Renal pelvis (tissue), 12 donors: ENCODE measurements at places on chromosomes 3 and 15.

DNA sequence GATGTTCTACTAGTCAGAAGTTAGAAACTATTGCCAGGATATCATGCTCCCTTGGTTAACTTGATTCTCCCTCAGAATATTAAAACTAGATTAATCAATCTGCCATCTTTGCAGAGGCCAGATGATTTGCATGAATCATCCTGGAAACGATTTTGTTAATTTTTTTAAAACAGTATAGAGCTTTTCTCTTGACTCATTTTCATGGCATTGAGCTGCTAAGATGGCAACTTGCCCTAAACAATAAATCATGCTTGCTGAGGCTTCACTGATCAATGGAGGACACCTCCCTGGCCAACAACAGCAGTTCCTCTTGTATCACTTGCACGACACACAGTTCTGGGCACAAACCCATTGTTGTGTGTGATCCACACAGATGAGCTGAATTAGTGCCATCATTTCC is 109.1 kb downstream of the COL6A6 start:
- DNase-seq = no peak

GRCh38 chr3:16290827-16291196 is 25.8 kb downstream of the OXNAD1 start:
- no peak for DNase-seq

GRCh38 chr3:57530071-57530608 is 14.0 kb downstream of the DNAH12 start:
- DNase-seq = no peak

- DNase-seq = peak; percentile 91
Measured at GRCh38 chr15:90400759-90401314, 12.8 kb downstream of the IQGAP1 start.

- no peak for DNase-seq
Measured at GRCh38 chr3:54797111-54797510, 130.7 kb downstream of the LRTM1 start.

- peak; percentile 51 for DNase-seq
Measured at GRCh38 chr15:46080016-46080415, 445.2 kb downstream of the SQOR start.

- no peak for DNase-seq
Measured at GRCh38 chr3:42001777-42002176, 39.9 kb upstream of the ULK4 start.

GRCh38 chr3:172201136-172201869 is 161.9 kb downstream of the FNDC3B start:
- no peak for DNase-seq

- no peak for DNase-seq
Measured at GRCh38 chr3:149886957-149887356, 73.9 kb downstream of the RNF13 start.

DNA sequence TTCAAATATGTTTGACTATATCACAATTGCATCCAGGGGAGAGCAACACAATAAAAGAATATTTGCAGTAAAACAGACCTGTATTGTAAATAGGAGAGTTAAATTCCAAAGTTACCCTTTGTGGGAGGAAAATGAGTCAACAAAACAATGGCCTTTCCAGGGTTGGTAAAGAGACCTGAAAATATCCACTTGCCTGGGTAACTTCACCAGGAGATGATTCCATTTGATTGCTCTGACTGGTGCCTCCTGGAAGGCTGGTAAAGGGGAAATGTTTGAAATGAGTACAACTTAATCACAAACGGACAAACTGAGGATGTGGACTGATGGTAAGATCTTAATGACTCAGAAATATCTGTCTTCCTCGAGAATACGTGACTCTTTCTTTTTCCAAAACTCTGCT is 43.6 kb upstream of the SRGAP3 start:
- DNase-seq = no peak

DNA sequence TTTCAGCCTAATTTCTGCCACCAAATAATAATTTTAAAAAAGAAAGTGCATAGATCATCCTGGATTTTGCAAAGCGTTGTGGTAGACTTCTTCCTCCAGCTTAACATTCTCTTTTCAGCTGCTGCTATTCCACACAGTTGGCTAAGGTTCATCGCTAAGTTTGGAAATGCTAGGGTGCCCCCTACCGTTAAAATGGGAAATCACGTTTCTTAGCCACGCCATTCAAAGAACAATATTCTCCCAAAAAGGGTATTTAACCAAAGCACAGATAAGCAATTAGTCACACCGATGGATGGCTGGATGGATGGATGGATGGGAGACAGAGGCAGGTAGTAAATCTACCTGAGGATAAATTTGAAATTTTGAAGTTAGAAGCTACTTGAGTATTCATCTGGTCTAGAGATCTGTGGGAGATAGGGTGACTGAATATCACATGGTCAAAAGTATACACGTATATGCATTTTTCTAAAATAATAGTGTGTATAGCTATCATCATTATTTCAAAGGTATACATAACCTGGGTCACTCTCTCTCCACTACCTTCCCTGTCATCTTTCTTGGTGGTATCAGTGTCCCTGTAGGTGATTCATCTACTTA is 67.2 kb downstream of the EFHB start:
- peak; percentile 70 for DNase-seq

DNA sequence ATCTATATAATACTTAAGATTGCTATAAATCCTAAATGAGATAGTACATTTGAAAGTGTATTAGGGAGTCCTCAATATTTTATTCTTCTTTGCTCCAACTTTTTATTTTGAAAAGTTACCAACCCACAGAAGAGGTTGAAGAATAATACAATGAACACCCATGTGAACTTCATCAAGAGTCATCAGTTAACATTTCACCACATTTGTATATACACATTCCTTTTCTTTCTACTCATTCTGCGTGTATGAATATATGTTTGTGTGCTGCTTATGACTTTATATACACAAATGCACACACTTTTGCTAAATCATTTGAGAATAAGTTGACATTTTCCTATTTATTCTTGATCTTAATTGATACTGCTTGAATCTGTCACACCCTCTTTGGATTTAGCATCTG is 193.3 kb upstream of the CGNL1 start:
- no peak for DNase-seq

- no peak for DNase-seq
Measured at GRCh38 chr3:130787422-130788068, 40.9 kb upstream of the PIK3R4 start.

GRCh38 chr3:79002465-79003372 is 765.1 kb downstream of the ROBO1 start:
- no peak for DNase-seq

DNA sequence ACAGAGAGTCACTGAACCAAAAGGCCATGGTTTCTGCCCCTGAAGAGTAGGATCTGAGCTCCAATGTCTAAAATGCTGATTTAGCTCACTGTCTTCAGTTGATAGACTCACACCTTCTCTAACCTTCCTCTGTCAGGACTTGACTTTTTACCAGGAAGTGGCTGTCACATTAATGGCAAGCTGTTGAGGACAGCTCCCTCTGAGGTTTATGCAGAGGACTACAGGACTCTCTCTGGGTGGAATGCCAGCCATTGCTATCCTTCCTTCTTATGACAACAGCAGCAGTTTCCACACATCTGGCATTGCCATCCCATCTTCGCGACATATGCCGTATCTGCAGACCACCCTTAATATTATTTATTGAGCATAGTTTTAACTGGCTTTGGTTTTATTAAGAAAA is 103.8 kb upstream of the PRICKLE2 start:
- no peak for DNase-seq

- no peak for DNase-seq
Measured at GRCh38 chr3:4292301-4292700, 10.9 kb upstream of the SETMAR start.

GRCh38 chr3:187274977-187275338 is 16.6 kb downstream of the MASP1 start:
- no peak for DNase-seq

- DNase-seq = no peak
Measured at GRCh38 chr15:76162784-76163456, 103.1 kb downstream of the TMEM266 start.

GRCh38 chr3:87674397-87675161 is 384.2 kb downstream of the CGGBP1 start:
- DNase-seq = no peak

- DNase-seq = no peak
Measured at GRCh38 chr15:51726302-51727073, 11.0 kb downstream of the LYSMD2 start.

DNA sequence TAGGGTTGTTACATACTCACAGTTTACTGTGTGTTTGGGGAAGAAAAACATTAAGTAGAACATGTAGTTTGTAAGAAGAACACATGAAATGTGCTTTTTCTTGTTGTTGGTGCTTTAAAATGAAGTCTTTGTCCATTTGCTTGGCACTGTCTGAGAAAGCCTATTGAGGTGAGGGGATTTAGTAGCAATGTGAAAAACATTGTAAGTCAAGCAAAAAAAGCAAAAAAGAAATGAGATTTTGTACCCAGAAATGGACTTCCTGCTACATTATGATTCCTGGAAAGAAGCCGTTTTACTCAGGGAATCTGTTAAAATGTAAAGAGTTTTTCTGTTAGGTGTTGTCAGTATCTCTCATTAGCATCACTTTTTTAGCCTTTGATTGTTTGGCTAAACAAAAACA is 59.9 kb downstream of the KAT2B start:
- DNase-seq = no peak

DNA sequence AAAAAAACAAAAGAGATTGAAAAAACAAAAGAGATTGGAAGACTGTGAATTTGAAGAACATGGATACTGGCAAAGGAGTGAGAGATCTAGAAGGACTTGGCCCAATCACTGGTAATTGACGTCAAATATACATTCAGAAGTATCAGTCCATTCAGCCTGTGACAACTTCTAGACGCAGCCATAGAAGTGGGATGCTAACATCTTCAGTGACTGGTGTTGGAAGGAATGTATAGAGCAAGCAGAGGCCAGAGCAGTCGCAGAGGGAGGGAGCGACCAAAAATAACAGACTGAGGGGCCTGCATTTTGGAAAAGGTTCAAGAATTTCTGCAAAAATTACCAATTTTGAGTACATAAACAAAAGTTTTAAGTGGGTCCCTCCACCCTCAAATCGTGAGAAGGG is 473.3 kb downstream of the CADM2 start:
- DNase-seq = no peak

- no peak for DNase-seq
Measured at GRCh38 chr15:93249623-93250022, 160.6 kb upstream of the RGMA start.

DNA sequence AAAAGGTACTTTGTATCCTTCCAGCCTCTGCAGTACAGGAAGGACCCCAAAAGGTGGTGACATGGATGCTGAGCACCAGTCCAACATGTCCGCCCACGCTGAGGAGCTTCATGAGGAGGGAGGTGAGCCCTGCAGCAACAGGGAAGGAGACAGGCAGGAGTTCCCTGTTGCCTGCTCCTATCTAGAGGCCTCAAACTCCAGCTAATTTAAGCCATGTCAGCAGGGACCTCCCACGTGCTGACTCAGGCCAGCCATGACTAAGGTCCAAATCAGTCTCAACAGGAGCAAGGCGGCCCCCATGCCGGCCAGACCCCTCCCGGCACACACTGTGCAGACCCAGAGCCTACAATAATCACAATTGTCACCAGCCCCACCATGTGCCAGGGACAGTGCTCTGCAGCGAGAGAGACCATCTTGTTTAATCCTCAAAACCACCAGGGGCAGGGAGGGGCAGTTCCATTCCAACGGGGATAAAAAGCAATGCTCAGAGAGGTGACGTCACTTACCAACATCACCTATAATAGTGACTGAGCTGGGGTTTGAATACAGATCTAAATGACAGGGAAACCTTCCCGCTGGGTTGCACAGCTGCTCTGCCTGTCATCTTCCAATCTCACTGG is 54.5 kb upstream of the GATA2 start:
- DNase-seq = no peak

- no peak for DNase-seq
Measured at GRCh38 chr15:60407415-60407805, 9.6 kb upstream of the ANXA2 start.

DNA sequence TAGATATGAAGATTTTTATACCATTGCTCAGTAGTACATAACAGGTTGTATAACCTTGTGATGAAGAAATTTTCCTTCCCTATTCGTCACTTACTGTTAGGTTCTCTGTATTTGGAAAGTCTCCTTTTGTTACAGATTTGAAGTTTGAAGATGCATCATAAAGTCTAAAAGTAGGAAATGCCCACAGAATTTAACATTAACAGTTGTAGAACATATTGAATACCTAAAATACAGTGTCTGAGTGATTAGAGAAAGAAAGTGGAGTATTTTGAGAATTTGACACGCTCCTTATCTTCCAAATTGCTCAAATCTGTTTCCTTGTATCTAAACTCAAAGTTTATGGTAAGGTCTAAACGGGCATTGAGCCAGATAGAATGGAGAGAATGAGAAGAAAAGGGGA is 111.3 kb downstream of the MBNL1 start:
- DNase-seq = no peak

- DNase-seq = no peak
Measured at GRCh38 chr3:128551451-128551850, 58.5 kb upstream of the GATA2 start.

DNA sequence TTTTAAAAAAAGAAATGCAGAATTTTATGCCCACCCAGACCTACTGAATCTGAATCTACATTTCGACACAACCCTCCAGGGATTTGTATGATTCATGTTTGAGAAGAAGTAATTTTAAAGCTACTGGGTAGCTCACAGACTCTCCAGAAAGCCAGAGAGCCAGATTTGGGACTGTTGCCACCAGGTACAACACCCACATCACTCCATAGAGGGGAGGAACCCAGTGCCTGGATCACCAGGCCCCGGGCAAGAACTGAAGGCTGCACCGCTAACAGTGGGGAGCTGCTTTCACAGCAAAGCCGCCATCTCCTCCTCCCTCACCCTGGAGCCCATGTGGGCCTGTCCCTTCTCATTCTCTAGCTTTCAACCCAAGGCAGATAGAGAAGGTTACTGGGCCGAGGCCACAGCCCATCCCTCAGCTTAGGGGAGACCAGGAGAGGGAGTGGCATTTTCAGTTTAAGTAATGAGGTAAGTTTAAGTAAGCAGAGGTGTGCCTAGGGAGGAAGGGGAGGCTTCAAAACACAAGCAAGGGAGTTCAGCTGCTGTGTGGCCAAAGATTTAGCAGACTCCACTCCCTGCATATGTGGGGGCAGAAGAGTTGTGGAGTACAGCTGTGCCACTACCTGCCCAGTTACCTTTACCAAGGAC is 109.8 kb downstream of the IL12A start:
- no peak for DNase-seq

- no peak for DNase-seq
Measured at GRCh38 chr3:126837773-126838172, 133.7 kb downstream of the CHCHD6 start.

DNA sequence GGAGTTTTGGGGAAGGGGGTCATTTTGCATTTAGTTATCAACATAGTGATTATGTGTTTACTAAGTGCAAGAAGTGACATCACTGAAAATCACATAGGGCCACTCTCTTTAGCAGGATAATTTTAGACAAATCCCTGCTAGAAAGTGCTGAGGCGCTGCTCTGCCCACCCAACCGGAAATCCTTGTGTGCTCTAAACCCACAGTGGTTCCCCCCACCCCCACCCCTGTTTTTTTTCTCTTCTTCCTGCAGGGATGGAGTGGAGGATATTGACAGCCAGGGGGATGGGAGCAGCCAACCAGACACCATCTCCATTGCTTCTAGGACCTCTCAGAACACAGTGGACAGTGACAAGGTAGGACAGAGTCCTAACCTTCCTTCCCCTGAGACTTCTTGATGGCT is 234.2 kb upstream of the UMPS start:
- no peak for DNase-seq

GRCh38 chr3:106083207-106083606 is 214.4 kb upstream of the CBLB start:
- DNase-seq = no peak

GRCh38 chr3:54123776-54124196 is 1.4 kb downstream of the CACNA2D3 start:
- no peak for DNase-seq
